ENCODE measurements at places on chromosomes 16 and 17.

DNA sequence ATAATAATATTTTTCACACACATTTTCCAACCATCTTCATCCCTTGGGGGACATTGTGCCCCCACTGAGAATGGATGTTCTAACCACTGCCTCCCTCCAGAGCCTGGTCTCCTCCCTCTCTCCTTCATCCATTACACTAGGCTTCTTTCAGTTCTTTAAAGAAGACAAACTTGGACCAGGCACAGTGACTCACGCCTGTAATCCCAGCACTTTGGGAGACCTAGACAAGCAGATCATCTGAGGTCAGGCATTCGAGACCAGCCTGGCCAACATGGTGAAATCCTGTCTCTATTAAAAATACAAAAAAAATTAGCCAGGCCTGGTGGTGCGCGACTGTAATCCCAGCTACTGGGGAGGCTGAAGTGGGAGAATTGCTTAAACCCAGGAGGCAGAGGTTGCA, 6.5 kb downstream of the ALOX15 start:
- no peak for DNase-seq

- no peak for DNase-seq
Measured at GRCh38 chr16:21943571-21943970, 9.6 kb upstream of the UQCRC2 start.

- DNase-seq = peak; percentile 29
Measured at GRCh38 chr16:11583889-11584565, 2.7 kb downstream of the LITAF start.

DNA sequence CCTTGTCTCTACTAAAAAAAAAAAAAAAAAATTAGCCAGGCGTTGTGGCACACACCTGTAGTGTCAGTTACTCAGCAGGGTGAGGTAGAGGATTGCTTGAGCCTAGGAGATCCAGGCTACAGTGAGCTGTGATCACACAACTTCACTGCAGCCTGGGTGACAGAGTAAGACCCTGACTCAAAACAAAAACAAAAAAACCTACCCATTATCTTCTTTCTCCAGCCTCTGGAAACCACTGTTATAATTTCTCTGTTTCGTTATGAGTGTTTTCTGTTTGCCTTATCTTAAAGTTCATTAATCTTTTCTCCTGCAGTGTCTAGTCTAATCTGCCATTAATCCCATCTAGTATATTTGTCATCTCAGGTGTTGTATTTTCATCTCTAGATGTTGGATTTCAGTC, 18.6 kb upstream of the CLTC start:
- DNase-seq = no peak
